ENCODE measurements at places on chromosomes 16 and 17.

- DNase-seq, result no peak
Measured at GRCh38 chr16:46911038-46911437, 26.9 kb downstream of the GPT2 start.

- no peak for DNase-seq
Measured at GRCh38 chr16:23327836-23328235, 25.7 kb downstream of the SCNN1B start.

GRCh38 chr16:73584157-73584556, 536.2 kb upstream of the ZFHX3 start:
- no peak for DNase-seq

- no peak for DNase-seq
Measured at GRCh38 chr16:26561303-26561702, 505.4 kb upstream of the C16orf82 start.

DNA sequence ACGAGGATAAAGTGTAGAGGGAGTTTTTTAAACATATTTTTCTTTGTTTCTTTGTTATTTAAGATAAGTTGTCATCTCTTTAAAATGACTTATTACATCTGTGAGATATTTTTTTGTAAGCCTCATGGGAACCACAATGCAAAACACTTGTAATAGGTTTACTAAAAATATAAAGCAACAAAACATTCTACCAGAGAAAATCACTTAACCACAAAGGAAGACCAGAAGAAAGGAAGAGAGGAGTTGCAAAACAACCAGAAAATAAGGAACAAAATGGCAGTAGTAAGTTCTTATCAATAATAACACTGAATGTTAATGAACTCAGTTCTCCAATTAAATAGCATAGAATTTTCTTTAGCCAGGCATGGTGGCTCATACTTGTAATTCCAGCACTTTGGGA, 22.9 kb downstream of the DHRS7B start:
- no peak for DNase-seq

DNA sequence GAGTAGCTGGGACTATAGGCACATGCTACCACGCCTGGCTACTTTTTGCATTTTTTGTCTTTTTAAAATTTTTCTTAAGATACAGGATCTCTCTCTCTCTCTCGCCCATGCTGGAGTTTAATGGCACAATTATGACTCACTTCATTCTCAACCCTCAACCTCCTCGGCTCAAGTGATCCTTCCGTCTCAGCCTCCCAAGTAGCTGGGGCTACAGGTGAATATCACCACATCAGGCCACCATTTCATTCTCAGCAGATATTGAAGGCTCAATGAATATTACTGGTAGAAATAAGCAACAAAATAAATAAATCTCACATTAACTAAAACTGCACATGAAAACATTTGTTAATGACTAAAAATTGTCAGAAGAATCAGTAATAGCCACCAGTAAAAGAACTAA, 41.7 kb downstream of the BRIP1 start:
- no peak for DNase-seq

GRCh38 chr16:4752351-4753100, 14.4 kb downstream of the ZNF500 start:
- DNase-seq, result no peak

- no peak for DNase-seq
Measured at GRCh38 chr17:57493171-57493570, 236.8 kb downstream of the MSI2 start.

DNA sequence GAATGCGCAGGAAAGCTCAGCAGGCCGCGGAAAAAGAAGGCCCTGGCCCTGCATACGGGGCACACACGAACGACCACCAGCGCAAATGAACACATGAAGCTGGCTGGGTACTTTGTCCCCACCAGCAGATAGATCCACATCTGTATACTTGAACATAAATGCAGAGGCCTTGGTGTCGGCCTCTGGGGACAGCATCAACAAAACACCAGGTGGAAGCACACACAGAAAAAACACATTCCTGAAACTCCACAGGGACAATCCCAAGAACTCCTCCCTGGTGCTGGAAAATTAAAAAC, 606 bp upstream of the ZBTB4 start:
- no peak for DNase-seq

DNA sequence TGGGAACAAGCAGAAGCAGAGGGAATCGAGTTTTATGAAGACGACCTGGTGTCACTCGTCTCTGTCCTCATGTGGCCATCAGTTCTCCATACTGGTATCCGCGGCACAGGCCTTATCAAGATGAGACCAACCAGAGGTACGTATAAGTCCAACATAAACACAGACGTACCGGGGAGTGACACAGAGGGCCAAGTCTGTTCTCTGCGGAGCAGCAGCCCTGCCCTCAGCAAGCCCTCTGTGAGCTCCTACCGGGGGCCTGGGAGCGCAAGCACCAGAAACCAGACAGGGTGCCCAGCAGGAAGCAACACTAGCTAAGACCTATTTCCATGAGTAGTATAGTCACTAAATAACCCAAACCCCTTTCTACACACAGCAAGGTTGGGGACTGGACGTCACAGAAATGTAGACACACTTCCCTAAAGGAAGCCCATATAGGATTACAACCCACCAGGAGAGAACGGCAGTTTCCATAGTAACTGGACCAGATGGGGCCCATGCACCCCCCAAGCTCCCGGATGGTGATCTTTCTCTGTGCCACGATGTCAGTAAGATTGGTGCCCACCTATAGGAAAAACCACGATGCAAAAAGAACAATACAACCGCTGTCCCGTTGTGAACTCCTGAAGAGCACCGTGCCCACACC, 911 bp downstream of the ARL16 start:
- no peak for DNase-seq

DNA sequence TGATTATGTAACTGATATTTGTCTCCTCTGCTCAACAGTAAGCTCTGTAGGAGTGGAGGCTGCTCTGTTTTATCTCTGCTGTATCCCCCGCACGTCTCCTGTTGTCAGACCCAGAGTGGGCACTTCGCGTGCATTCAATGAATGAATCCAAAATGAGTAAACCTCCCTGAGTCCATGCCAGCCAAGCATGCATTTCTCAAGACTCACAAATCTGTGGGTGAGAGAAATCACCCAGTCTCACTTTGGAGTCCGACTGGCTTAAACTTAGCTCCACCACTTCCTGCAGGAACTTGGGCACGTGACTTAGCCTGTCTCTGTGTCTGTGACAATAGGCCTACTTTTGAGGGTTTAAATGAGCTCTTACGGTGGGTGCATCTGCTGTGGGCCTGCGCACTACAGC, 3.7 kb downstream of the PNPO start:
- no peak for DNase-seq

- DNase-seq, result no peak
Measured at GRCh38 chr17:77510133-77510796, 369.5 kb downstream of the SEC14L1 start.

DNA sequence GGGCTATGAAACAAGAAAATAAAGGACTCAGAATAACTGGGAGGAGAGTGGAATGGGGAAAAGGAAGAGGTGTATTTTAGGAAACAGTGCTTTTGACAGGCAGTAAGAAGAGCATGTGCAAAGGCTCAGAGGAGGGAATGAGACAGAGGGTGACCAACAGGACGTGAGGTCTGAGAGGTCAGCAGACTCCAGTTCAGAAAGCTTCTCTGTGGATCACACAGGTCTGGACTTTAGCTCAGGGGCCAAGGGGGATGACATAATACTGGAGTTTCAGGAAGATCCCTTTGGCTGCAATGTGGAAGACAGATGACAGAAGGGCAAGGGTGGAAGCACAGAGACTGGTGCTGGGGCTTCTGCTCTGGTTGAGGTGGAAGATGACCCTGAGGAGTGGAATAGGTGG, 489.9 kb upstream of the CDH5 start:
- DNase-seq, result no peak

- DNase-seq, result no peak
Measured at GRCh38 chr17:13104576-13104975, 86.7 kb upstream of the ELAC2 start.

DNA sequence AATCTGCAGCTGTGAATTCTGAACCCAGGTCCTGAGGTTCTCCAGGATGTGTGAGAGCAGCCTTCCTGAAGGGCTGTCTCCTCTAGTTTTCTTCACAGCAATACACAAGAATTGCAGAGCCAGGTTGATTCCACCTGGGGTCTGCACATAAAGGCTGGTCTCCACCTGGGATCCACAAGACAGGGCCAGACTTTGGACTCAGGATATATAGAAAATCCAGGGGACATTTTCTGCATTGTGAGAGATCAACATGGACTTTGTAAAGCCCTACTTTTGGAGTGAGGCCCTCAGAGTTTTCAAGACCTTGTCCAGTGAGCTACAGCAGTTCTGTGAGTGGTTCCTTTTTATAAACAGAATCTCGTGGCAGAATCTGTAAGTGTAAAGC, 6.3 kb downstream of the ZNF267 start:
- no peak for DNase-seq

DNA sequence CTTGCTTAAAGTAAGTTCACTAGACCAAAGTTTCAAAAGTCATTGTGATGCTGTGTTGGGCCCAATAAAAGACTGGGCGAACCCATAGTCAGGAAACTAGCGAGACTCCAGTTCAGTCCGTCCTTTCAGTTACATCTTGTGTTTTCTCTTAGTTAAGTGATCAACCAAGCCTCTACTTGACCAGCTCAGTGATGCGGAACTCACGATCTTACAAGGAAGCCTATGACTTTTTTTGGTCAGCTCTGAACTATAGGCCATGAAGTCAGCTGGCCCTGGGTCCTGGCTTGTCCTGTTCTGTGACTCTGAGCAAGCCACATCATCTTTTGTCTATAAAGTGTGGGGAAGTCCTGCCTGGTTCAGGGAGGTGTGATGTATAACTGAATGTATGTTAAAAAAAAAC, 21.7 kb upstream of the WSCD1 start:
- no peak for DNase-seq

GRCh38 chr16:81697616-81698309, 81.3 kb upstream of the PLCG2 start:
- DNase-seq, result no peak

DNA sequence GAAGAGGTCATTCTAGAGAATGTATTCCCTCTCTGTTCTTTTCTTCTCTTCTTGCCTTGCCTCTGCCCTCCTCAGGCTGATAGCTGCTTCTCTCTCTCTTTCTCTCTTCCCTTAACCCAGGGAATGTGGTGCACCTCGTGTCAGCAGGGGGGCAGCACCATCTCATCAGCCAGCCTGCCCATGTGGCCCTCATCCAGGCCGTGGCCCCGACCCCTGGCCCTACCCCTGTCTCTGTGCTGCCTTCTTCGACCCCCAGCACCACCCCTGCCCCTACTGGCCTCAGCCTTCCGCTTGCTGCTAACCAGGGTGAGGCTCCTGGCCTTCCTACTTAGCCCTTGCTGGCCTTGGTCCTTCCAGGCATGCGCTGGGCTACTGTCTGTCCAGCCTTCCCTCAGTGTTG, 23.5 kb downstream of the SRCAP start:
- DNase-seq, result no peak

DNA sequence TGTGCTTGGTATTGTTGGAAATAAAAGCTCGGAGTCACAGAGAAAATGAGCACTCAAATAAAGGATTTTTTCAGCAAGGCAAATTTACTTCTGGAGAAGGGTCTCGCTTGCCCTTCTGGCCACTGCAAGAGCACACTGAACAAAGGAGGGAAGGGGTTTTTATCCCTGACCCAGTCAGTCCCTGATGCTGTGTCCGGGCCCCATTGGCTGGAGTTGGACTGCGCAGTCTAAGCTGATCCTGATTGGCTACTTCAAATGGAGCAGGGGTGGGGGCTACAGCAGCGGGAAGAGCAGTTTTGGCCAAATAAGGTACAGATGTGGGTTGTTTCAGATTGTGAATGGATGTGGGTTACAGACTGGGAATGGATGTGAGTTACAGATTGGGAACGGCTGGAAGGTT, 4.3 kb upstream of the NLRP1 start:
- no peak for DNase-seq

GRCh38 chr16:89038221-89038721, 55.4 kb upstream of the ACSF3 start:
- no peak for DNase-seq

- peak; percentile 63 for DNase-seq
Measured at GRCh38 chr17:77127735-77128361, 12.9 kb upstream of the SEC14L1 start.

DNA sequence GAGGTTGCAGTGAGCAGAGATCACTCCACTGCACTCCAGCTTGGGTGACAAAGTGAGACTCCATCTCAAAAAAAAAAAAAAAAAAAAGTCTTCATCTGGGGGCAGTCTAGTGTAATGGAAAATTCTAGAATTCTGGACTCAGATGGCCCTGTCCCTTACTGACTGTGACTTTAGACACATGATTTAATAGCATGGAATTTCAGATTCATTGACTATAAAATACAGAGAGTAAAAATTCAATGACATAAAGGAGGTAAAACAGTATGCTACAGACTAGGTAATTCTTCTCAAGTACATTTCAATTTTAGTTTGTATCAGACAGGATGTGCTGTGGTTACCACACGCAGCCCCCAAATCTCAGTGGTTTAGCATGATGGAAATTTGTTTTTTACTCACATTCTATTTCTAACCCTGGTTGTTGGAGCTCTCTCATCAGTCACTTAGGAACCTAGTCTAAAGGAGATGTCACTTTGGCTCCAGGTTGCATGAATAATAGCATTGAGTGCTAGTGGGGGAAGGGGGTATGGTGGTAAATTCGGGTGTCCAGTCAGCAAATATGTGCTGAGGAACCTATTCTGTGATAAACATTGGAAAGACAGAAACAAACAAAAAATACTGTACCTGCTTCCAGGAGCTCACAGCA, 444.0 kb downstream of the XYLT1 start:
- DNase-seq, result no peak

GRCh38 chr16:2853531-2854073, 4.4 kb downstream of the PRSS22 start:
- DNase-seq, result no peak

- DNase-seq, result no peak
Measured at GRCh38 chr17:34527908-34528470, 51.4 kb upstream of the TMEM132E start.

DNA sequence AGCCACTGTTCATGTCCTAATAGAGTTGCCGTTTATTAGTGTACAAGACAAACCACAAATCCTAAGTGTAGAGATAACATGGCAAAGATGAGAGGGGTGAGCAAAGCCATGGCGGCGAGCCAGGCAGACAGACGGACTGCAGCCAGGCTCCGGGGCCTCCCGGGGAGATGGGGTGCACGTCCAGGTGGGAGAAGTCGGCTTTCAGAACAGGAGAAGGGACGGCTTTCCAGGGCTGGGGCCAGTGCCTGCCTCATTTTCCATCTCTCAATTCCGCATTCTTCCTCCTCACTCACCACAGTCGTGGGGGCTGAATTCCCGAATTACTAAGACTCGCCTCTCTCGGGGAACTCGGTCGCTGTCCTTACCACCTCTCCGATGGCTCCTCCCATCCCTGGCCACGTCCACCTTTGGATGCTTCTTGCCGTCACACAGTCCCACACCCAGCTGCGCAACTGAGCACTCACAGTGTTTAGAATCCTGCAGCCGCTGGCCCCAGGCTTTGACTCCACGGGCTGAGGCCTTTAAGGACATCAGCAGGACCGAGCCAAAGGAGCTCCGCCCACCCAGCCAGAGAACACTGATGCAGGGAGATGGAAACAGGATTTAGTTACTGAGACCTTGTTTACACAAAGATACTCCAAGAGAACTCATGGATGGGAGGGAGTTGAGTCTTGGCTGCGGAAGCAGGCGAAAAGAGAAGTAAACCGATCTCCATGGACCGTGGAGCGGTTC, 59.7 kb downstream of the RNF112 start:
- DNase-seq, result no peak
